CD4-positive, alpha-beta T cell treated with Interleukin-1 beta for 1 hour (primary cell): ENCODE measurements at places on chromosomes 3 and 15.
A peak's percentile ranks its signal among the peaks of the same experiment; 100 is the strongest.

GRCh38 chr15:49758856-49759255 lies 138.0 kb downstream of the DTWD1 start:
- no peak for DNase-seq

DNA sequence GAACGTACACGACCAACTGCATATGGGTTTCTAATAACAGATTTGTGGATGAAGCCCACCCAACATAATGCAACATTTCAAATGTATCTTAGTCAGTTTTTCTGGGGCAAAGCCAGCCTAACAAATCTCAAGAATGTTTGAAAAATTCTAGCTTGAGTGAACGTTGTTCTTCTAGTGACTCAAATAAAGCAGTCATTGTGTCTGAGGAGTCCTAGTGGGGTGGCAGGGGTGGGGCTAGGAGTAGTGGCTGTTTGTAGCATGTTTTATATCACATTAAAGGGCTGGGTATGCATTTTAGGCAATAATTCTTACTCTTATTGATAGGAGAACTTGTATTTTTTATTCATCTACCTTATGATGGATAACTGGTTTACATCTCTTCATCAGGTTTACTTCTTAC lies 6.0 kb downstream of the B3GNT5 start:
- no peak for DNase-seq

- peak; percentile 3 for DNase-seq
These were observed 10.0 kb downstream of the MRPS25 start for GRCh38 chr3:15055019-15055557.

DNA sequence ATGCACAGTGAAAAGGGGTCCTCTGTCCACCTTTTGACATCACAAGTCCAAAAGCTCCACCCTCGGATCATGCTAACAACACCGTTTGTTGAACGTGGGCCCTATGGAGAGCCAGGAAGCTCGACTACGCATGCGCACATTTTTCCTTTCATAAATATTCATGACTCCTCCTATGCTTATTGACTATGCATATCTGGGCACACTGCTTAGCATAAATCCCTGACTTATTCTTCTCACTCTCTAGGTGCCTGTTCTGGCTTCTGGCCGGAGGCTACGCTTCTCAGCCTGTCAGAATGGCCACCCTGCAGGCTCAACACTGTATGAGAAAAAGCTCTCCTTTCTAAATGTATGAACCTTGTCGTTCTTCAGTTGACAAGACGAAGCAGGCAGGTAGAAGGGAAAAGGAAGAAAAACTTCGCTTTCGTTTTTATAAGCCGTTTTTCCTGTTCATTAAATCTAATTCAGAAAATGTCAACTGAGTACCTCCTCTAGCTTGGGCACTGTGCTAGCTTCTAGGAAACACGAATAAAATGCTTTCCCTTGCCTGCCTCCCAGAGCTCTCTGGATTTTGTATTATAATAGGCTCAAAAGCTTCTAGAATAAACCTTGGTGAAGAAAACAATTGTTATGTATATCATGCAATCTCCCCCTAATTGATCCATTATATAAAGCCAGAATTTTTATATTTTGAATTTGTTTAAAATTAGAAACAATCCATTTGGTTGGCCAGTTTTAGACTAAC lies 207.7 kb downstream of the ATP10A start:
- DNase-seq: no peak

GRCh38 chr3:44104668-44105321 lies 136.9 kb upstream of the TOPAZ1 start:
- DNase-seq: no peak

- DNase-seq: no peak
These were observed 179.9 kb downstream of the CNTN6 start for GRCh38 chr3:1272546-1273265.
